ENCODE measurements at places on chromosomes 6 and 20. TPM values are rescaled to one million over a fixed set of nuclear protein-coding genes. Genes with fewer than 3 reads are reported as not detected.

- H3K4me1 ChIP-seq, result no peaks in the 10 kb centered on the region
- H3K27ac ChIP-seq, result no peak overlapping the region
- H3K36me3 ChIP-seq, result no peaks in the 10 kb centered on the region
- no peak for DNase-seq
Observed at GRCh38 chr6:50202766-50203165, 153.0 kb upstream of the DEFB112 start.

- no peak for DNase-seq
- H3K27ac ChIP-seq, result no peak overlapping the region
- no peaks in the 10 kb centered on the region for H3K36me3 ChIP-seq
Observed at GRCh38 chr20:19433371-19434350, 221.2 kb downstream of the SLC24A3 start.

GRCh38 chr6:87939776-87940175 is 107.9 kb upstream of the SPACA1 start:
- no peaks in the 10 kb centered on the region for H3K4me1 ChIP-seq
- no peak overlapping the region for H3K27ac ChIP-seq
- H3K4me3 ChIP-seq, result no peak overlapping the region
- DNase-seq, result no peak

GUCA1A gene
- polyA plus RNA-seq, result not detected

DNA sequence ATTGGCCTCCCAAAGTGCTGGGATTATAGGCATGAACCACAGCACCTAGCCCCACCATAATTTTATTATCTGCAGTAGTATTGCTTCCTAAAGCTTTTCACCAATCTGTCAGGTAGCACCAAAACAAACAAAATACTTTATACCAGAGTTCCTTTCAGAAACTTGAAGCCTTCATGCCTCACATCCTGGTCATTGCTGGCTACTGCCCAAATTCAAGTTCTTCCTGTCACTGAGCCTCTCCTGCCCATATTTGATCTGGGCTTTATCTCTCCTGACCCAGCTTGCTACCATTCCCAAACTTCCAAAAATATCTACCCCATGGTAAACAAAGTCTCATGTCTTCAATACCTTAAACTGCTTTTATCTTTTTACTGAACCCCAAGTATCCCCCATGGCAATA is 34.9 kb upstream of the DST start:
- no peak overlapping the region for H3K4me3 ChIP-seq
- DNase-seq, result no peak
- no peaks in the 10 kb centered on the region for H3K4me1 ChIP-seq
